Ovary (tissue), 10 donors: ENCODE measurements at places on chromosomes 4 and X. TPM values are rescaled to one million over a fixed set of nuclear protein-coding genes. Genes with fewer than 3 reads are reported as not detected.

GRCh38 chr4:22686141-22686540 lies 6.6 kb upstream of the GBA3 start:
- H3K27me3 ChIP-seq = no peaks in the 10 kb centered on the region
- no peak overlapping the region for H3K27ac ChIP-seq
- no peaks in the 10 kb centered on the region for H3K4me1 ChIP-seq
- H3K4me3 ChIP-seq = no peak overlapping the region

GRCh38 chrX:2538031-2538757 lies 37.4 kb upstream of the DHRSX start:
- H3K27me3 ChIP-seq = no peaks in the 10 kb centered on the region
- no peak overlapping the region for H3K27ac ChIP-seq
- H3K4me1 ChIP-seq = peaks cover 5% of the 10 kb centered on the region
- no peaks in the 10 kb centered on the region for H3K36me3 ChIP-seq

DNA sequence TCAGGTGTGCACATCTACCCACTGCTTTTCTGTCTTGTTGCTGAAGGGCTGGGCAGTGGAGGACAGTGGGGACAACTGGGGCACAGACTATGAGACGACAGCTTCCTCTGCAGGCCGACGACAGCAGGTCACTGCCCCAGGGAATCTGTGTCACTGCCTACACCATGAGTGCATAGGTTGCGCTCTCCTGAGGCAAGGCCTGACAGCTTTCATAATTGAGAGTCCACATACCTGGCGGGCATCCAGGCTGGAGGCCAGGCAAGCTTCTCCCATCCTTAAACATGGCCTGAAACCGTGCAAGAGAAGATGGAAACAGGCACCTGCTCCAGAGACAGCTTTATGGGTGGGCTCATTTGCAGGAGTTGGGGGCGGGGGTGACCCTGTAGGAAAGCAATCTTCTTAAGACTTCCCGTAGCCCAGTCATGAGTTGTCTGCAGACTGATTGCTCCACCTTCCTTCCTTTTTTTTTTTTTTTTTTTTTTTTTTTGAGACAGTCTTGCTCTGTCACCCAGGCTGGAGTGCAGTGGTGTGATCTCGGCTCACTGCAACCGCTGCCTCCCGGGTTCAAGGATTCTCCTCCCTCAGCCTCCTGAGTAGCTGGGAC lies 2.9 kb downstream of the ANOS1 start:
- H3K27me3 ChIP-seq = no peaks in the 10 kb centered on the region
- H3K36me3 ChIP-seq = no peaks in the 10 kb centered on the region
- no peak overlapping the region for H3K4me3 ChIP-seq
- no peak overlapping the region for H3K27ac ChIP-seq

DNA sequence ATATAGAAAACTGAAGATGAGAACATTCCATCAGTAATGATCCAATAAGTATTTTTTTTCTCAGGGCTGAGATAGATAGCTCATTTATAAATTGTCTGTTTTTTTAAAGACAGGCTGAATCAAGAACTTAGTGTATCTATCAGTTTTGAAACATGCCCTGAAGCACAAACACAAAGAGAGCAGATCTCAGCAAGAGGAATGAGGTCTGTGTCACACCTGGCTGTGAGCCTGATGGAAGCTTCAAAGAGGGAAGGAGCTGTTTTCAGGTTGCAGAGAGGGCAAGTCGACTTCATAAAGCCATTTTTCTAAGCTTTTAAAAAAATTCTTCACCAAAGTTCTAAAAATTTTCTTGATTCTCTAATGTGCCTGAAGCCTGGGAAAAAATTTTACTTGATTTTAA lies 434.9 kb downstream of the PDGFC start:
- DNase-seq = no peak
- no peaks in the 10 kb centered on the region for H3K36me3 ChIP-seq
- no peaks in the 10 kb centered on the region for H3K27me3 ChIP-seq
- no peak overlapping the region for H3K27ac ChIP-seq
- H3K4me3 ChIP-seq = no peak overlapping the region

DNA sequence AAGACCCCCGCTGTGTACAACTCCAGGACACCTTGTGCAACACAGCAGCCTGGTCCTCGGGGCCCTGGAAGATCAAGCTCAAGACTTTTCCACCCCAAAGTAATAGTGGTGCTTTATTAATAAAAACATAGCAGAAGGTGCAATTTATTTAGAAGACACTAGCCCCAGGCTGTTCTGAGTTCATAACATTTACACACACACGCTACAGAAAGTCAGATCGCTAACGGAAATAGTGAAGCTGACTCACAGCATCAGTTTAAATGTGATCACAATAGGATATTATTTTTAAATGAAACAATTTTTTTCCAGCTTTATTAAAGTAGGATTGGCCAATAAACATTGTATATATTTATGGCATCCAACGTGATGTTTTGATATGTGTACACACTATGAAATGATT lies 141.0 kb downstream of the STK32B start:
- no peak for DNase-seq
- no peaks in the 10 kb centered on the region for H3K27me3 ChIP-seq
- H3K4me3 ChIP-seq = no peak overlapping the region
- H3K36me3 ChIP-seq = no peaks in the 10 kb centered on the region
- H3K27ac ChIP-seq = no peak overlapping the region

DNA sequence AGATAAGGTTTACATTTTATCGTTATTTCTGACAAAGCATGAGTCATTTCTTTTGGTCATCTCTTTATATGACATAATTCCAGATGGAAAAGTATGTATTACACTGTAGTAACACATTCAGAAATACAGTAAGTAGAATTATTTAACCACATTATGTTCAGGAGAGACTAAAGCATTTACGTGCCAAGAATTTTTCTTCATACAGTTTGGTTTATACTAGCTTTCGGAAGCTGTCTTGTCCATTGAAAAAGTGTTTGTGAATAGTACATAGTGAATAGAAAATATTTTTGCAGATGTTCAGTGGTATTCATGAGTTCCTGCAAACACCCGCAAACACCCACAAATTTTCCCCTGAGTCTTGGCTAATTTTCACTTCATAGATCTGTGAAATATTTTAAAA lies 1033.0 kb upstream of the INTU start:
- DNase-seq = no peak
- H3K36me3 ChIP-seq = no peaks in the 10 kb centered on the region
- H3K4me1 ChIP-seq = no peaks in the 10 kb centered on the region
- no peak overlapping the region for H3K4me3 ChIP-seq

GRCh38 chrX:140298960-140299825 lies 205.7 kb downstream of the SOX3 start:
- H3K36me3 ChIP-seq = no peaks in the 10 kb centered on the region
- no peak overlapping the region for H3K27ac ChIP-seq
- H3K4me3 ChIP-seq = no peak overlapping the region
- no peaks in the 10 kb centered on the region for H3K4me1 ChIP-seq

DNA sequence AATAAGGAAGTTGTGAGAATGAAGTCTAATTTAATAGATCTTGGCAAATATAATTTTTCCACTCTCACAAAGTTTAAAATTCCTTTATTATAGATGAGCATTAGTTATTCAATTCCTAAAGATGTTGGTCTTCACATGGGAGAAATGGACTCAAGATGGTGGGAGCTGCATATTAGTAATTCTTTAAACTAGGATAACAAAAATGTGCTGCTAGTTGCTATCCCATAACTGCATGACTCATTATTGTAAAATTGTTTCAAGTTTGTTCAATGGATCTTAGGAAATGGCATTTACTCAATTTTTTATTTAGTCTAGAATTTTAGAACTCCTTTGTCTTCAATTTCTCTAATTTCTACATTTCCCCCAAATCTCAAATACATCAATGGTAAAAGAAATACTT lies 155.8 kb downstream of the ATP10D start:
- no peaks in the 10 kb centered on the region for H3K27me3 ChIP-seq
- H3K36me3 ChIP-seq = no peaks in the 10 kb centered on the region
- no peak overlapping the region for H3K4me3 ChIP-seq
- no peak overlapping the region for H3K27ac ChIP-seq
- DNase-seq = no peak
- peaks cover 4% of the 10 kb centered on the region for H3K4me1 ChIP-seq

SPATA18 gene
- 8.9 TPM for total RNA-seq

OTUD6A gene
- not detected for total RNA-seq

CFP gene
- 3.2 TPM for total RNA-seq

FSTL5 gene
- not detected for total RNA-seq

ENPP6 gene
- total RNA-seq = 1.7 TPM

NEXMIF gene
- total RNA-seq = 1.0 TPM

POU4F2 gene
- total RNA-seq = not detected

MAP3K15 gene
- total RNA-seq = 0.71 TPM

PPEF2 gene
- not detected for total RNA-seq

HPGD gene
- not detected for total RNA-seq
